Hematopoietic multipotent progenitor cell treated with erythropoietin and hydrocortisone succinate and interleukin-3 and kit ligand, for 15 days (in vitro differentiated cells): ENCODE measurements at places on chromosomes 6 and 20.

- no peak for DNase-seq
These were observed 1.3 kb upstream of the SNAI1 start for GRCh38 chr20:49981218-49982071.

DNA sequence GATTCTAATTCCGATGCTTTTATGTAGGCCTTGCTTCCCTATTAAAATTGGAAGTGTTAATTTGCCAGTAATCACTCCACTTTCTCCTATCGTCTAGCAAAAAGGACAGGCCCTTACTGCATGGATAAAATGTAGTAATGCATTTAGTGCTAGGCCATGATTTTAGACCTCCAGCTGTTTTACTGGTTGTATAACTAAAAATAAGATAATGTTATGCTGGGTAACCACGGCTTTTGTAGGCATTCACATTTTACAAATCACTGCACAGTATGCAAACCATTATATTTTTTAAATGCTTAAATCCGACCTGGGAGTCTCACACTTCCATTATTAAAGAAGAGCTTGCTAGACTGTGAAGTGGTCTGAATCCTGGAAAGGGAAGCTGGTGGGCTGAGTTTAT, 179.5 kb downstream of the TFAP2A start:
- no peak for DNase-seq

- DNase-seq: no peak
These were observed 386.8 kb upstream of the JAG1 start for GRCh38 chr20:11060423-11061185.

DNA sequence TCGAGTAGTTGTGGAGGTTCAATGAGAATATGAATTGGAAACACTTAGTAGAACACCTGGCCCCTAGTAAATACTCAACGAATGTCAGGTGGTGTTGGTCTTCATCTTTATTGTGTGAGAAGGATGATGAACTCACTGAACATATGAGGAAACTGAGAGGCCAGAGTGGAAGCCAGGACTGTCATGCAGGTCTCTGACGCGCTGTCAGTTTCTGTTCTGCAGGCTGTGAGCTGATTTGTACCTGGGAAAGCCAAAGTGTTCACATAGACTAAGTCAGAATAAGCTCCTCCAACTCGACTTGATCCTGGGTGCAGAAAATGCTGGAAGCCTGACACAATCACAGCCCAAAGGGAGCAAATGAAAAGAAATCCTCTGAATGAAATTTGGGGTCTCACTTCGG, 222.2 kb downstream of the LY86 start:
- no peak for DNase-seq

DNA sequence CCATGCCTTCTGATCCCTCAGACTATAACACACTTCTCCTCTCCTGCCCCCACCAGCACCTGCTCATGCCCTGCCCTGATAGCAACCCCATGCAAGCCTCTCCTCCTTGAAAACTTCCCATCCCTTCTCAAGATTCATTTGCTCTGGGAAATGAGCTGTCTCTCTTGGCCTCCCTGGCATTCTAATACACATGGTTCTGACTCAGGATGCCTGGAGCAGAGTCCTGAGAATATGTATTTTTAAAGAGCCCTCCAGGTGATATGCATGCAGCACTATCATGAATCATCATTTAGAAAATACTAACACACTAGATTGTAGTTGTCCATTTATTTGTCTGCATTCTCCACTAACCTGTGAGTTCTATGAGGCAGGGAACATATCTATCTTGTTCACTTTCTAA, 26.6 kb downstream of the HDGFL1 start:
- no peak for DNase-seq

GRCh38 chr6:13811627-13812358, 2.6 kb downstream of the MCUR1 start:
- DNase-seq: no peak

DNA sequence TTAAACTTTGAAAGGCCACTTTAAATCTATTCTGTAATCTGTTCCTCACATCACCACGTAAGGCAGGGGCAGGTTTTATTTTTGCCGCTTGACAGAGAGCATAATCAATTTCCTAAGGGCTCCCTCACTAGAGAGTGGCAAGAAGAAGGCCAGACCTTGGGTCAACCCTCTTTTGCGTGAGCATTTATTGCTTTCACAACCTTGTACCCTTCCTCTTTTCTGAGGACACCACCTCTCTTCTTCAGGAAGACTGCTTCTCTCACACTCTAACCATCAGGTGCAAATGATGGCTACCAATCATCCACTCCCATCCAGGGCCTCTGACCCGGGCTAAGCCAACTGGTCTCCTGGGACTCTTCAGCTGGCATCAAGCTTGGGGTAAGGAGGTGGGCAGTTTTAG, 25.2 kb upstream of the QKI start:
- DNase-seq: no peak
